ENCODE measurements at places on chromosomes 13 and 19.
A peak's percentile ranks its signal among the peaks of the same experiment; 100 is the strongest.

DNA sequence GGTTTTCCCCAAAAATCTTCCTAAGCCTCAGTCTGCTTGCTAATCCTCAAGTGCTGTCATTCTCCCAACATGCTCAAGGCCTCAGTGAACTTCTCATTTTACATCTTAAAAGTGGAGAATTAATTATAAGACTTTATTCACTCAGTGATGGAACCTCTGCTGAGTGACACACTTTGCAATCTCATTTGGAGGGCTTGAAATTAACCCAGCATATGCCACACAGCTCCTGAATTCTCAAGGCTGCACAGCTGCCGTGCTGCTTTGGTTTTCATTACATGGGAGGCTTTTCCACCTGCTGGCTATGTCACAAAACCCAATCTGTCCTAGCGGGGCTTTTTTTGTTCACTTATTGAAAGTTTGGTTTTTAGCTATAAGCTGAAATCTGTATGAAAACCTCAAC, 28.3 kb upstream of the SERPINE3 start:
- DNase-seq, result no peak

GRCh38 chr13:33494596-33495204, 209.1 kb upstream of the STARD13 start:
- DNase-seq, result no peak

DNA sequence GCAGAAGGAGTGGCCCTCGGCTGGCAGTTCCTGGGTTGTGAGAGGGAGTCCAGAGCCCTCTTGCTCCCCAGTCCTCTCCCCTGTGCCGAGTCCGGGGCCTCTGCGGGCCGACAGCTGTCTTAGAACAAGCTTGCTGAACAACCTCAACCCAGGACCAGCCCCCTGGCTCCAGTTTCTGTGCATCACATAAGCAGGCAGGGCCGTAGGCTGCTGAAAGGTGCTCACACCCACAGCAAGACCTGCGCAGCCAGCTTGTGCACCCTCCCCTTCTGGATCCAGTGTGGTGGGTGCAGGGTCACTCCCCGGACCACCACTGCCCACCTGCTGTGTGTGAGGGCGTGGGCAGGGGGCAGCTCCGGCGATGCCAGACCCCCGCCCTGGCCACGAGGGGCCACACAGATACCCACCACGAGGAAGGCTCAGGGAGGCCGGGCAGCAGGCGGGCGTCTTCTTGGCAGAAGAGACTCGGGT, 25.2 kb upstream of the F7 start:
- no peak for DNase-seq

- DNase-seq, result no peak
These were observed 14.6 kb downstream of the PLD3 start for GRCh38 chr19:40363069-40363468.

DNA sequence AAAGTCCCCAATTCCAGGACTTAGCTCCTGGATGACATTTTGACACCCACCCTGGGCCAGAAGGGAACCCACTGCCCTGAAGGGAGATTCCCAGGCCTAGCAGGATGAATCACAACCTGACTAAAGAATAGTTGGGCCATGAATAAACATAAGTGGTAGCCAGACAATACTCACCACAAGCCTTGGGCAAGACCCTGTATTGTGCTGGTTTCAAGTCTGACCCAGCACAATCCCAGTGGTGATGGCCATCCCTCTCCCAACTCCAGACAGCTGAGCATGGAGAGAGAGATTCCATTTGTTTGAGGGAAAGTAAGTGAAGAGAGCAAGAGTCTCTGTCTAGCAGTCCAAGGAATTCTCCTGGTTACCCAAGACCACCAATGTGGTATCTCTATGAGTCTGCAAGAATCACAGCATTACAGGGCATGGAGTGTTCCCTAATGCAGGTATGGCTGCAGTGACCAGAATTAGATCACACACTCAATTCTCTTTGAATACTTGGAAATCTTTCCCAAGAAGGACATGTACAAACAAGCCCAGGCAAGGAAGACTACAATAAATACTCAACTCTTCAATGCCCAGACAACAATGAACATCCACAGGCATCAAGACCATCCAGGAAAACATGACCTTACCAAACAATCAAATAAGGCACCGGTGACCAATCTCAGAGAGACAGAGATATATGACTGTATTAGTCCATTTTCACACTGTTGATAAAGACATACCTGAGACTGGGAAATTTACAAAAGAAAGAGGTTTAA, 158.0 kb downstream of the VWA8 start:
- no peak for DNase-seq

- DNase-seq, result no peak
These were observed 130.3 kb downstream of the RXFP2 start for GRCh38 chr13:31869582-31869981.

DNA sequence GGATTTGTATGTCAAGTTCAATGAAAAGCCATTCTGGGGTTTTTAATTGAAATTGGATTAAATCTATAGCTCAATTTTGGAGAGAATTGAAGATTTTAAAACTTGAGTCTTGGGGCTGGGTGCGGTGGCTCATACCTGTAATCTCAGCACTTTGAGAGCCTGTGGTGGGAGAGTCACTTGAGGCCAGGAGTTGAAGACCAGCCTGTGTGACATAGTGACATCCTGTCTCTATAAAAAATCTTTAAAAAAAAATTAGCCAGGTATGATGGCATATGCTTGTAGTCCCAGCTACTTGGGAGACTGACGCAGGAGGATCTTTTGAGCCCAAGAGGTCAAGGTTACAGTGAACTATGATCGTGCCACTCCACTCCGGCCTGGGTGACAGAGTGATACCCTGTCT, 41.2 kb downstream of the VAV1 start:
- DNase-seq, result no peak

DNA sequence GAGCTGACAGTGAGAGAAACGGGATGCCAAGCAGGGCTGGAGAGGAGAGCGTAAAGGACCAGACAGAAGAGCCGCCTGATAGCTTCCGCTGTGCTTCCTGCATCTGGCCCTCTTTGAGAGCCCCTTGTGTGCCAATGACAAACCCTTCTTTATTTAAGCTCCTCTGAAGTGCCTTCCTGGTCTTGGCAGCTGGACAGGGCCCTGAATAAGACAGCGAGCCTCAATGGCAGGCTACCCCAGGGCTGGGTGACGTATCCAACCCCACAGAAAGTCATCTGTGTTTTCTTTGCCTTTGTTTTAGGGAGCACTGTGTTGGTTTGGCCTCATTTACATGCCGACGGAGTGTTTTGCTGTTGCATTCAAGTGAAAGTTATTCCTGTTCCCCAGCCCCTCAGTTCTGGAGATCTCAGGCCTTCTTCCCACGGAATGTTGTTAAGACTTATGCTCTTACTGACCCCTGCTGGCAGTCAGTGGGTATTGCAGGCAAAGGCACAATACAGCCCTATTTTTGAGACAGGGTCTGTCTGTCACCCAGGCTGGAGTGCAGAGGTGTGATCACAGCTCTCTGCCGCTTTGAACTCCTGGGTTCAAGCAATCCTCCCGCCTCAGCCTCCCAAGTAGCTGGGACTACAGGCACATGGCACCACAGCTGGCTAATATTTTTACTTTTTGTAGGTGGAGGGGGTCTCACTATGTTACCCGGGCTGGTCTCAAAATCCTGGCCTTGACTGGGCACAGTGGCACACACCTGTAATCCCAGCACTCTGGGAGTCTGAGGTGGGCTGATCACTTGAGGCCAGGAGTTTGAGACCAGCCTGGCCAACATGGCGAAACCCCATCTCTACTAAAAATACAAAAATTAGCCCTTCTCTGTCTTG, 16.8 kb downstream of the CCL25 start:
- DNase-seq, result peak; percentile 12

GRCh38 chr13:40786568-40786996, 2.8 kb upstream of the SLC25A15 start:
- no peak for DNase-seq

- DNase-seq, result no peak
These were observed 9.1 kb downstream of the PCDH17 start for GRCh38 chr13:57640607-57641006.

GRCh38 chr13:61277088-61277487, 138.6 kb downstream of the PCDH20 start:
- DNase-seq, result no peak

- DNase-seq, result no peak
These were observed 129.0 kb upstream of the SPRY2 start for GRCh38 chr13:80469853-80470381.

DNA sequence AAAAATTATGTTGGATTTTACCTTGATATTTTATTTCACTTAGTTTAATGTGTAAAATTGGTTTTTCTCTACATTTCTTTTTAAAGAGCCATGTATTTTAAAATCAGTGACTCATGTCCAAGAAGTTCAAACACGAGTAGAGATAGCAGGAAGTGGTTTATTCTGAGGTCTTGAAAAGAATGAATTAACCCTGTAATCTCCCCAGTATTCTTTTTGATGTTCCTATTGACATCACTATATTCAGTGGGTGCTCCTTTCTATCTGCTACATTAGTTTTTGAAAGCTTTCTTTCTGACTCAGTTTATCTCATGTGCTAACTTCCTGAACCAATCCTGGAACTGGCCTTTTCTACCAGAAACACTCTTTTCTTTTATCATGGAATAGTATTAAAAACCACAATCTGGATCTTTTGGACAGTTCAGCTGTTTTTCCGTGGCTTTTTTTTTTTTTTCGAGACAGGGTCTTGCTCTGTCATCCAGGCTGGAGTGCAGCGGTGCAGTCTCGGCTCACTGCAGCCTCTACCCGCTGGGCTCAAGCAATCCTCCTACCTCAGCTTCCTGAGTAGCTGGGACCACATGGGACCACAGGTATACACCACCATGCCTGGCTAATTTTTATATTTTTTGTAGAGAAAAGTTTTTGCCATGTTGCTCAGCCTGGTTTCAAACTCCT, 114.9 kb downstream of the PCCA start:
- DNase-seq, result no peak

DNA sequence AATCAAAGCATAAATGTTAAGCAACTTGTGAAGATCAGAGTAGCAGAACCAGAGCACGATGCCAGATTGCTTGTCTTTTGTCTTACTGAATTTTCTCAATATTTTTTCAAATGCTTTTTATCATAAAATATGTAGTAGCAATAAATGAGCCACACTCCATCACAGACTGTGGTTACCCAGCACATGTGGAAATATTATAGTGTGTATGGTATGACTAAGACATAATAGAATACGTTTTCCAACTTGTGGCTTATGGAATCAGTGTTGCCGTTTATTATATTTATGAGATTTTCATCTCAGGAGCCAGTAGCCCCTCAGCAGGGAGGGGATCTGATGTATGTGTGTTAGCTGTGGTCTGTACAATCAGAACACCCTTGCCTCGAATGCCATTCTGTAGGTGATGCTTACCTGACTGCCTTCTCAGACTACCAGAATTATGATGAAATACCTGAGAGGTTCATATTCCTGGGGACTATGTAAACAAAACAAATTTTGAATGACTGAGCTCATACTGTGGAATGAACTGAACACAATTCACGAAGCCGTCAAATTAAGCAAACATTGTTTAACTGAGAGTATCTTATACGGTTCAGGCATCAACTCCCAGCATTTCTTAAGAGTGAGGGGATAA, 1.9 kb downstream of the SCEL start:
- no peak for DNase-seq

DNA sequence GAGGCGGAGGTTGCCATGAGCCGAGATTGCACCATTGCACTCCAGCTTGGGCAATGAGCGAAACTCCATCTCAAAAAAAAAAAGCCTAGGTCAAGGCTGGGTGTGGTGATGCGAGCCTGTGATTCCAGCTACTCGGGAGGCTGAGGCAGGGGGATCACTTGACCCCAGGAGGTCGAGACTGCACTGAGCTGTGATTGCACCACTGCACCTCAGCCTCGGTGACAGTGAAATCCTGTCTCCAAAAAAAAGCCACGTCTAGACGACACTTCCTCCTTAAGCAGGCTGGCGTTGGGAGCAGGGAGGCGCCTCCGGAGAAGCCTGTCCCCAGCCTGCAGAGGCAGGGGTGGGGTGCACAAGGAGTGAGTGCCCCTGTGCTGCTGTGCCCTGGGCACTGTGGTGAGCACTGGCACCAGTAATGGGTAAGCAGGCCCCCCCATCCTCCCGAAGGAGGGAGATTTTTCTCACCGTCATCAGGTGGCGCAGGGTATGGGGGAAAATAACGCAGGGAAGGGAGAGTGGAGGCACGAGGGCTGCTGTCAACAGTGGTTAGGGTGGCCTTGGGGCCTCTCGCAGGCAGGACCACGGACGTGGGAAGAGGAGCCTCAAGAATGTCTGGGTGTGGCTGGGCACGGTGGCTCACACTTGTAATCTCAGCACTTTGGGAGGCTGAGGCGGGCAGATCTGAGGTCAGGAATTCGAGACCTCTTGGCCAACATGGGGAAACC, 706 bp downstream of the P2RY11 start:
- no peak for DNase-seq

DNA sequence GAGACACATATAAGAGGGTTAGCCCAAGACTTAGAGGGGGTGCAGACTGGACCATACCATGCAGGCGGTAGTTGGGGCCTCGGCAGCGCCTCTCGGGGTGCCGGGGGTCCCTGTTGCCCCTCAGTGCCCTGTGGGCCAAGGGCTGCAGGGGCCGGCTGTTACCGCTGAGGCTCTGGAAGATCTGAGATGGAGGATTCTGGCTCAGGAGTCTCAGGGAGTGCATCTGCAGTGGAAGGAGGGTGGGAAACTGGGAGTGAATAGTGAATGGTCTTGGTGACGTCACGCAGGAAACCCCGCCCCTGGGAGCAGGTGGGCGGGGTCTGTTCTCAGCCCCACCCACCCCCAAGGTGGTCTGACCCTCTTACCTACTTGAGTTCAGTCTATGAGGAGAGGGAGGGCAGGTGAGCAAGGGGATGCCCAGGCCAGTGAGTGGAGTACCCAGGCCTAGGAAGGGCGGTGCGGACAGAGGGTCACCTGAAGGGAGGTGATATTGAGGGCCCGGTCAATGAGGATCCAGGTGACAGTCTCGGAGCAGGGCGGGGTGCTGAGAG, 1.7 kb upstream of the DBP start:
- DNase-seq, result no peak

DNA sequence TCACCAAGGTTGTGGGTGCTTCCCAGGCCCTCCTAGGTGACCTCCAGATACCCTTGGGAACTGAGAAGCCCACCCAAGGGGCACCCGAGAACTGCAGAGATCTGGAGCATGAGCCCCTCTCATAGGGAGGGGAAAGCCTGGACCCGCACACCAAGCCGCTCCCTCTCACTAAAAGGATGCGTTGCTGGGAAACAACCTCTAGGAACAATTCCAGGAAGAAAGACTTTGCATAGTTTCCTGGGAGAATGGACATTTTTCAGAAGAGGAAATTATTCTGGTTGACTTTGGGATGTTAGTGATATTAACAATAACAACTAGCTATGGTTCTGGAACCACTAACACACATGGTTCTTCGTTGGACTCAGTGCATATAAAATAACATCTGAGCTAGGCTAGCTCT, 64.6 kb downstream of the SLC7A1 start:
- DNase-seq, result no peak

- no peak for DNase-seq
These were observed 185.7 kb downstream of the TM9SF2 start for GRCh38 chr13:99686944-99687411.

- no peak for DNase-seq
These were observed 85.6 kb downstream of the COL4A2 start for GRCh38 chr13:110392510-110393240.

Measured in NCI-H345 (cell line).